ENCODE measurements at places on chromosomes 11 and 22.

GRCh38 chr22:22397292-22397870 is 111.2 kb downstream of the ZNF280B start:
- no peak for DNase-seq

DNA sequence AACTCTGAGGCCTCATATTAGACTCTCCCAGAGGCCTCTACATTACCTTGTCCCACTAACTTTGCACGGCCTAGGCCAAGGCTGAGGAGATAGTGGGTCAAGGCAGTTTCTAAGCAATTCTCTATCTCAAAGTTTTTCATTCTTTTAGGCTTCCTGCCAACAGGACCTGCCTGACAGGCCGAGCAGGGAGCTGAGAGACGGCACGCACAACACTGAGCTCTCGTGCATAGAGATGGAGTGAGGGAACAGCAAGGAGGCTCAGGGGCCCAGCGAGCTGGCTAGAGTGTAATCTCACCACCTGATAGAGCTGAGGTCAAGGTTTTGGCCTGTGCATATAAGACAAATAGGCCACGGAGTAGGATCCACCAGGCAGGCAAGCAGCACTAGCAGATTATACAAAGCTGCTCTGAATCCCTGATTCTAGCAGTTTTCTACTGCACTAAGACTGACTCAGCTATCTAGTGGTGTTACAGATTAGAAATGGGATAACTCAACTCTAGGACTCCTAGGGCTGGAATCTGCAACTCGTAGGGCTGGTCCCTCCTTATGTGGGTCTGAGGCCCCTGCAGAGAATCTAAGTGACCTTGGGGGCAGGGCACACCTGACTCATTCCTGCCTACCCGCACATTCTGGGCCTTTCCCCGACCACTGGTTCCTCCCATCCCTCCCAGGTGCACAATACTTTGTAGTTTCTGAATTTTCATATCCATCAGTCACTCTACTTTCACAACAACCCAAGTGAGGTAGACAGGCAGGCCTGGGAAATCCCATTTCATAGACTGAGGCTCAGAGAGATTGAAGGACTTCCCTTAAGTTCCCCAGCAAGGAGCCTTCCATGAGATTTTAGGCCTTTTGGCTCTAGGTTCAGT is 1.7 kb downstream of the CYB5R2 start:
- DNase-seq = no peak

GRCh38 chr11:84524422-84525051 is 1102.6 kb downstream of the DLG2 start:
- DNase-seq = no peak

- DNase-seq = no peak
These were observed 56.9 kb downstream of the MICAL2 start for GRCh38 chr11:12167061-12168000.

GRCh38 chr11:115132436-115133228 is 371.6 kb downstream of the CADM1 start:
- DNase-seq = no peak

DNA sequence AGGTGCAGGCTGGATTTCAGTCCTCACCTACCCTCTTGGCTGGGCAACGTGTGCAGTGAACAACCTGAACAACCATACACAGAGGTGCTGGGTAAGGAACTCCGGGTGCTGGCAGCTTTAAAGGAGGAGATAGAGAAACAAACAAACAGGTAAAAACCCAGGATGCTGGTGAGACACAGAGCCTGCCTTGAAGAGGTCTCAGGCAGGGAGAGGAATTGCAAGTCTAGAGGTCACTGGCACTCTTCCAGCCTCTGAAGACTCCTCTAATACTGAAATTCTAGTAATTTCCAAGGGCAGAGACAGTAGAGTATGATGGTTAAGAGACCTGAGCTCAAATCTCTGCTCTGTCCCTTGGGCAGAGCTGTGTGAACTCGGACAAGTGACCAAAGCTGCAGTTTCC is 192.5 kb downstream of the CEP164 start:
- no peak for DNase-seq

GRCh38 chr11:34068111-34068510 is 16.6 kb downstream of the CAPRIN1 start:
- no peak for DNase-seq

GRCh38 chr11:129115652-129116586 is 76.2 kb downstream of the ARHGAP32 start:
- no peak for DNase-seq

GRCh38 chr11:32184723-32185376 is 94.0 kb downstream of the RCN1 start:
- no peak for DNase-seq

GRCh38 chr22:18927020-18927419 is 9.1 kb downstream of the PRODH start:
- no peak for DNase-seq

GRCh38 chr11:22720457-22720856 is 54.0 kb downstream of the GAS2 start:
- no peak for DNase-seq

DNA sequence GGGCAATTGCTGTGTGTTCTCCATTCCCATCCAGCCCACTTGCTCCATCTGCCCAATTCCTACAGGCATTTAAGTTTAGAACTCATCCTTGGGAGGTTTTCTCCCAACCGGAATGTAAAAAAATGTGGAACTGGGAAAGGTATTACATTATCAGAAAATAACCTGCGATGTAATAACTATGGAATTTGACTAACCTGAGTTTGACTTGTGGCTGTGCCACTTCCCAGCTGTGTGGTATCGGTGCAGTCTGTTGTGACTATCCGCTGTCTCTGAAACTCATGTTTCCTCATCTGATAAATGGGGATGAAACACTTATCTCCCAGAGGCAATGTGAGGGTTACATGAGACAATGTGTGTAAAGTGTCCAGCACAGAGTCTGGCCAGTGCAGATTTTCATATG is 77.6 kb downstream of the TENM4 start:
- DNase-seq = no peak

DNA sequence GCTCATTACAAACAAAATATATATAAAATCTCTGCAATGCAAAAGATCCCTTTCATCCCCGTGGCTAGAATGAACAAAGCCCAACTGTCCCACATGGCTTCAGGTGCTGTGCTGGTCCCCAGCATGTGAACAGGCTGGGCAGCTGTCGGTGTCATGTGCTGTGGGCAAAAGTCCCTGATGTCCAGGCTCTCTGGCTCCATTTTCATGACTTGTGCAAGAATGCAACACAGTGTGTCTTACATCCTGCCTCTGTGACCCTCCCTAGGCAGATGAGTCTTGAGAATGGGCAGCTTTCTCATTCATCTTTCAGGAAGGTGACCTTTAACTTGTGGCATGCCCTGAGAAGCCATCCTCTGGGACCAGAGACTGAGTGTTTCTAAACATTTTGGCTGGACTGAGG is 14.5 kb downstream of the GUCD1 start:
- no peak for DNase-seq

DNA sequence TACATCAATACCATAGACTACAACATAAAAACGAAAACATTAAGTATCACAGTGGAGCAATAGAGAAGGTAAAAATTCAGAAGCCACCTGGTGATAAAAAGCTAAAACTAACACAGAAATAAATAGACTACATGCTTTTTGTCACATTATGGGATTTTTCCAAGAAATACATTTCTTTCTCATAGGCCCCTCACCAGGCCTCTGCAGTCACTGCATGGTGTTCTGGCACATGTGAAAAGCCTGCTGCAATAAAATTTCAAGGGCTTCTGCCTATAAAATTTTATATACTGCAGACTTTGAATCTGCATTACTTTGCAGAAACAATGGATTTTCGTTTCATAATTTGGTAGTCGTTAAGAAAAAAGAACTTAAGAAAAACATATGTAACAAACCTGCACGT is 655.5 kb downstream of the CNTN5 start:
- no peak for DNase-seq

DNA sequence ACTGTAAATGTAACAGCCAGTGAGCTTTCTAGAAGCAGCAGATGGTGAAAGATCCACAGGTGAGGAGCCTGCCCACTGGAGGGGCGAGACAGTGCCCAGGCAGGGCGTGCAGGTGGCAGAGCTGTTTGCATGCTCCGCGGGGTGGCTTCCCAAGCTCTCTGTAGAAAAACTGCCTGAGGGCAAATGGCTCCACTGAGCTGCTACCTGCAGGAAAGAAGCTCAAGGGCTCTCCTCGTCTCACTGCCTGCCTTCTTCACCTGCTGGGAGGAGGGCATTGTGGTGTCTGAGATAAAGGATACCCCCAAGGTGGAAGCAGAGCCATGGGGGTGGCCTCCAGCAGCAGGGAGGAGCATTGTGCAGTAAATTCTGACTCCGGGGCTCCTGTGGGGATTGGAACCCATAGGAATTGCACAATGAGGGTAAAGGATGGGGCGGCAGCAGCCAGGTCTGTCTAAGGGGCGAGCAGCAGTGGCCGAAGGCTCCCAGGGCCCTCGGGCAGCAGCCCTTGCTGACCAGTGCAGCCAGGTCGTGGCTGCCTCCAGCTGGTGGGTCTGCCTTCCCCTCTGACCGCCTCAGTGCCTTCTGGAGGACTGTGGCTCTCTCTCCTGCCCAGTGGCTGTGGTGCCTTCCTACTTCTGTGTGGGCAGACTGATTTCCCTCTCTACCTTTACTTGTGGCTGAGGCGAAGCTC is 28.0 kb upstream of the CABP7 start:
- DNase-seq = no peak

- DNase-seq = no peak
These were observed 5.2 kb upstream of the MB start for GRCh38 chr22:35622191-35622913.

- no peak for DNase-seq
These were observed 764 bp downstream of the TKFC start for GRCh38 chr11:61333550-61334433.

- DNase-seq = no peak
These were observed 4.5 kb upstream of the TTLL8 start for GRCh38 chr22:50062509-50063135.

GRCh38 chr11:6962141-6962540 is 35.9 kb downstream of the ZNF215 start:
- DNase-seq = no peak

- DNase-seq = no peak
These were observed 50.1 kb upstream of the SHANK2 start for GRCh38 chr11:71302534-71302909.

- DNase-seq = no peak
These were observed 28.6 kb downstream of the RIBC2 start for GRCh38 chr22:45442116-45442515.

DNA sequence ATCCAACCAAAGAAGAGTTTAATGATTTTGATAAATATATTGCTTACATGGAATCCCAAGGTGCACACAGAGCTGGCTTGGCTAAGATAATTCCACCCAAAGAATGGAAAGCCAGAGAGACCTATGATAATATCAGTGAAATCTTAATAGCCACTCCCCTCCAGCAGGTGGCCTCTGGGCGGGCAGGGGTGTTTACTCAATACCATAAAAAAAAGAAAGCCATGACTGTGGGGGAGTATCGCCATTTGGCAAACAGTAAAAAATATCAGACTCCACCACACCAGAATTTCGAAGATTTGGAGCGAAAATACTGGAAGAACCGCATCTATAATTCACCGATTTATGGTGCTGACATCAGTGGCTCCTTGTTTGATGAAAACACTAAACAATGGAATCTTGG is 23.9 kb downstream of the KDM4D start:
- DNase-seq = no peak

DNA sequence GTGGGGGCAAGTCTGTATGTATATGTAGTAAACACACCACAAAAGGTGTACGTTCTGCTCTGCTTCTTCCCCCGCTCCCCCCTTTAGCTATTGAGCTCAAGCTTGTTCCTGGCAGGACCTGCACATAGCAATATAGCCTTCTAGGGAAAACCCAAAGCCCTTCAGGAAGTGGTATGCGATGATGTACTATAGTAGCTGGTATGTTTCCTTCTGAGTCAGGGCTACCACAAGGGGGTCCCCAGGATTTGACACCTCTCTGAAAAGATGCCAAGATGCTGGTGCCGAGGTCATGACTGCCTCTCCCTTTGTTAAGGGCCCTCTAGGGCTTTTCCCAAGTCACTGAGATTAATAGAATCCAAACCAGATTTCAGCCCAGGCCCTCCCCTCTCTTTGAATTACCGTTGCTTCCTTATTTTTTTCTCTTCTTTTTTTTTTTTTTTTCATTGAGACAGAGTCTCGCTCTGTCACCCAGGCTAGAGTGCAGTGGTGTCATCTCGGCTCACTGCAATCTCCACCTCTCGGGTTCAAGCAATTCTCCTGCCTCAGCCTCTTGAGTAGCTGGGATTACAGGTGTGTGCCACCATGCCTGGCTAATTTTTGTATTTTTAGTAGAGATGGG is 268.4 kb downstream of the ETS1 start:
- DNase-seq = peak; percentile 55

- peak; percentile 47 for DNase-seq
These were observed 31.2 kb downstream of the CD82 start for GRCh38 chr11:44596525-44597276.

DNA sequence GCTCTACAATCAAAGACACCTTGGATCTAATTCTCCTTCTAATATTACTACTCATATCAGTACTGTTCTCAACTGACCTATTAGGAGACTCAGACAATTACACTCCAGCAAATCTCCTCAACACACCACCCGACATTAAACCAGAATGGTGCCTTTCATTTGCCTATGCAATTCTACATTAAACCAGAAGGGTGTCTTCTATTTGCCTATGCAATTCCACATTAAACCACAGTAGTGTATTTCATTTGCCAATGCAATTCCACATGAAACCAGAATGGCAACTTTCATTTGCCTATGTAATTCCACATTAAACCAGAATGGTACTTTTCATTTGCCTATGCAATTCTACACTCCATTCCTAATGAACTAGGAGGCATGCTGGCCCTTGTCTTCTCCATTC is 15.3 kb upstream of the APOL3 start:
- no peak for DNase-seq

- DNase-seq = no peak
These were observed 15.6 kb upstream of the JAM3 start for GRCh38 chr11:134052988-134053945.

- DNase-seq = no peak
These were observed 1.6 kb downstream of the NCAM1 start for GRCh38 chr11:112962579-112963367.

DNA sequence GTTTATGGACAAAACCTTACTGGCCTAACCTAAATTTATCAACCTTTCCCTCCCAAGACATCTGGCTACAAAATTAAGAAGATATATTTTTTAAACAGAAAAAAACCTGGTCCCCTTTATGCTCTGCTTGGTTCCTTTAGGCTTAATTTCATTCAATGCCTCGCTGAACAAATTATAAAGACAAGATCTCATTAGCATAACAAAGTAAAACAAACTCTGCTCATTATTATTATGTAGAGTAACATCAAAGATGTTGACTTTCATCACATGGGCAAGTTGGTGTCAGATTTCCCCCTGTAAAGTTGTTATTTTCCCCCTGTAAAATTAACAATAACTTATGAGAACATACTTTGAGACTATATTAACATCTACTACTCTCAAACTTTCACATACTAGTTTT is 11.0 kb downstream of the RRAS2 start:
- no peak for DNase-seq

DNA sequence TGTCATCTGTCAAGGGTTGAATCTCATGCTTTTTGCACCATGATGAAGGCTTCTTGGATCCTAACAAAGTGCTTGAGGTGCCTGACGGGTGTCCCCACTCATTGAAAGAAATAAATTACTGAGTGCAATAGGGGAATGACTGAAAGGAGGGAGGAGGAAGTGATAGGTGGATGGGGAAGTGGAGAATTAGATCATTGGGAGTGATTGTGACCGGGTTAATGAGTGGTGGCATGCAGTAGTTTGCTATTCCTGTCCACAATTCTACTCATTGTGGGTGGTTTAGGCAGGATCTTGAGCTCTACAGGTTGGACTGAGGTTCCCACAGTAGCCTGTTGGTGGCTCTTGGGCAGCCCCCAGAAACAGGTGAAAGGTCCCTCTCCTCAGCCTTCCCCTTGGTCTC is 44.3 kb downstream of the THAP12 start:
- no peak for DNase-seq

Data from stimulated activated CD4-positive, alpha-beta T cell treated with anti-CD3 and anti-CD28 coated beads, TNF-alpha, amount 100 ng/mL, for 48 hours (primary cell).